ENCODE measurements at places on chromosomes 6 and 20.

DNA sequence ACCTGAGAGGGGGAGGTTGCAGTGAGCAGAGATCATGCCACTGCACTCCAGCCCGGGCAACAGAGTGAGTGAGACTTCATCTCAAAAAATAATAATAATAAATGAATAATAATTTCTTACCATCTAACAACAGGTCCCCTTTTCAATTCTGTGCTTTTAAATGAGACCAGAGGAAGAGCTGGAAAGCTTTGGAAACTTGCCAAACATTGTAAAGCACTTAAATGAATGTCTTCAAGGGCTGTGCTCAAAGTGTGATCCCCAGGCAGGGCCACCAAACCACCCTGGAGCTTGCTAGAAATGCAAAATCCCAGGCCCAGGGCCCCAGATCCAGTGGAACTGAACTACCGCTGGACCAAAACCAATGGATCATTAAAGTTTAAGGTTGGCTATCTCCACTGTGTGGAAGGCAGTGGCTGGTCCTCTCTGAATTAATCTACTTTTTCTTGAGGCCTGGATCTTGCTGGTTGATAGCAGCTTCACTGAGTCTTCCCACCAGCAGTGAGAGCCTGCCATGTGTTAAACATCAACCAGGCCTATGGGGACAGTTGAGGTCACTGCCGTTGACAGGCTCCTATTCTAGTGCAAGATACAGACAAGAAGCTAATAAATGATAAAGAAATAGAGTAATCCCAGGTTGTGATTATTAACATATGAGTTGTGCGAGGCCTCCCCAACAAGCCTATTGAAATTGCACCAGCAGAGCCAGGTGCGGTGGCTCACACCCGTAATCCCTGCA lies 23.7 kb upstream of the TFAP2C start:
- peaks cover 33% of the 10 kb centered on the region for H3K27me3 ChIP-seq
- H3K4me3 ChIP-seq: no peak overlapping the region
- H3K36me3 ChIP-seq: no peaks in the 10 kb centered on the region
- H3K27ac ChIP-seq: no peak overlapping the region
- H3K4me1 ChIP-seq: no peaks in the 10 kb centered on the region

GRCh38 chr6:109014606-109015005 lies 80.0 kb downstream of the SESN1 start:
- H3K4me1 ChIP-seq: no peaks in the 10 kb centered on the region
- H3K4me3 ChIP-seq: no peak overlapping the region
- no peaks in the 10 kb centered on the region for H3K36me3 ChIP-seq
- no peaks in the 10 kb centered on the region for H3K27me3 ChIP-seq
- no peak overlapping the region for H3K27ac ChIP-seq
- DNase-seq: no peak

- H3K4me1 ChIP-seq: no peaks in the 10 kb centered on the region
- no peaks in the 10 kb centered on the region for H3K27me3 ChIP-seq
- DNase-seq: no peak
Observed at GRCh38 chr6:144468709-144469108, 183.6 kb downstream of the UTRN start.

DNA sequence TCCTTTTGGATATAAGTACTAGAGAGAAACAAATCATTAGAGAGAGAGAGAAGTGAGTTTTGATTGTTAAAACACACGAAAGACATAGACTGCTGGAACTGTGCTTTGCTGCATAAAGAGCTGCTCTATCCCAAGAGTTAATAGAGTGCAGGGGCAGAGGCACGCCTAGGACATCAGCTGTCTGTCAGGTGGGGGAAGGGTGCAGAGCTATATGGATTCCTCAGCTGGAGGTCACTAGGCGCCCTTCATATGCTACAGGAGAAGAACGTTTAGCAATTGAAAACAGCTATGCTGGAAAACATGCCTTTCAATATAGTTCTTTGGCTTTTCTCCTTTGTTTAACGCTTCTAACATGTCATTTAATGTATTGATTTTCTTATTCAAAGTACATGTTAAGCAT lies 169.0 kb upstream of the MCHR2 start:
- no peak overlapping the region for H3K4me3 ChIP-seq
- no peaks in the 10 kb centered on the region for H3K36me3 ChIP-seq
- no peak for DNase-seq

GRCh38 chr6:16244869-16245451 lies 6.6 kb downstream of the GMPR start:
- no peak for DNase-seq
- H3K27me3 ChIP-seq: no peaks in the 10 kb centered on the region
- H3K4me1 ChIP-seq: no peaks in the 10 kb centered on the region
- no peak overlapping the region for H3K27ac ChIP-seq
- no peaks in the 10 kb centered on the region for H3K36me3 ChIP-seq
- no peak overlapping the region for H3K4me3 ChIP-seq

DNA sequence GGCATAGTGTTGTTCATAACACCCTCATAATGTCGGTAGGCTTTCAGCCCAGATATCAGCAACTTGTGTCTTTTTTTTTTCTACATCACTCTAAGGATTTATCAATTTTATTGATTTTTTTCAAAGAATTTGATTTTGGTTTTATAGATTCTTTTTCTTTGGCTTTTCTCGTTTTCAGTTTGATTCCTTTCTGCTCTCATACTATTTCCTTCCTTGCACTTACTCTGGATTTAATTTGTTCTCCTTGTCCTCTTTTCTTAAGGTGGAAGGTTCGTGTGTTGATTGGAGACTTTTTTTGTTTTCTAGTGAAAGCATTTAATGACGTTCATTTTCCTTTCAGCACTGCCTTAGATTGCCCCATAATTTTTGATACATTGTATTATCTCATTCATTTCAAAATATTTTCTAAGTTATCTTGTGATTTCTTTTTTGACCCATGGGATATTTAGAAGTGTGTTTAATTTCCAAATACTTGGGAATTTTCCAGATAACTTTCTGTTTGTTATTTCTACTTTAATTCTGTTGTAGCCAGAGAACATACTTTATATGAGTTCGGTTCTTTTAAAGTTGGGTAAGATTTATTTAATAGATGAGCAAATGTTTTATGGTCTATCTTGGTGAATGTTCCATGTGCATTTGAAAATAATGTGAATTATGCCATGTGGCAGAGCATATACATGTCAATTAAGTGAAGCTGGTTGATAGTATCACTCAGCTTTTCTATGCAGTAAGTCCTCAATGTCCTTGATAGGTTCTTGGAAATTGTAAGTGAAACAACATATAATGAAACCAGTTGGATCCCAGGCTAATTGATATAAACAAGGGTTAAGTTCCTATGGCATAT lies 62.8 kb downstream of the IRF4 start:
- DNase-seq: no peak
- H3K27ac ChIP-seq: no peak overlapping the region
- no peaks in the 10 kb centered on the region for H3K36me3 ChIP-seq
- H3K4me3 ChIP-seq: no peak overlapping the region
- H3K27me3 ChIP-seq: no peaks in the 10 kb centered on the region

DNA sequence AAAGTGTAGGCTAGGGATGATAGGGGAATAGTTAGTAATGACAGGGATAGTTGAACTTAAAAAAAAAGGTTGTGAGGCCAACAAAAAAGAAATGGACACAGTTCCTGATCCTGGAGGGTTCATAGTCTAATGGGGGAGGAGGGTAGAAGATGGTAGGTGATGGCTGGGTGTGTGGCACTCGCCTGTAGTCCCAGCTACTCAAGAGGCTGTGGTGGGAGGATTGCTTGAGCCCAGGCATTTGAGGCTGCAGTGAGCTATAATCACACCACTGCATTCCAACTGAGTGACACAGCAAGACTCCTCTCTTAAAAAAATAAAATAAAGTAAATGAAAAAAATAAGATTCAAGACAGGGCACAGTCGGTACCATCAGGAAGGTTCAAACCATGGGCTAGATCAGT lies 2.4 kb upstream of the MICB start:
- DNase-seq: no peak
- H3K27ac ChIP-seq: no peak overlapping the region
- no peaks in the 10 kb centered on the region for H3K27me3 ChIP-seq
- no peaks in the 10 kb centered on the region for H3K4me1 ChIP-seq
- H3K4me3 ChIP-seq: no peak overlapping the region

DNA sequence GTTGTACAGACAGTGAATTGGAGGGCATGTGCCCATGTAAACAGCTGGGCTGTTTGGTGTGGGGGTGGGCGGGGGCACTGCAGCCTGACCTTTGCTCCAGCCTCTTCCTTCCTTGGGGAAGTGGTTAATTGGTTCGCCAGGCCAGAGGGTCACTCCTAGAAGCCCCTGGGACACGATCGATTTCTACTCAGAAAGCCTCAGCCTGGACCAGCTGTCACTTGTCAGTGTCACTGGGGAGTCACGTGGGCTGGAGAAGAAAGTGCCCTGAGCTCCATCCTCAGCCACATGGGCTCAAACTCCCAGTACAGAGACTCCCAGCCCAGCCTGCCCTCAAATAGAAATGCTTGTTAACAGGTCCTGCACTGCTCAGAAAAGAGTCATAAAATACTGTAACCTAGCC lies 423.8 kb upstream of the SULF2 start:
- H3K36me3 ChIP-seq: no peaks in the 10 kb centered on the region
- H3K4me3 ChIP-seq: no peak overlapping the region
- H3K27me3 ChIP-seq: no peaks in the 10 kb centered on the region
- no peak overlapping the region for H3K27ac ChIP-seq

DNA sequence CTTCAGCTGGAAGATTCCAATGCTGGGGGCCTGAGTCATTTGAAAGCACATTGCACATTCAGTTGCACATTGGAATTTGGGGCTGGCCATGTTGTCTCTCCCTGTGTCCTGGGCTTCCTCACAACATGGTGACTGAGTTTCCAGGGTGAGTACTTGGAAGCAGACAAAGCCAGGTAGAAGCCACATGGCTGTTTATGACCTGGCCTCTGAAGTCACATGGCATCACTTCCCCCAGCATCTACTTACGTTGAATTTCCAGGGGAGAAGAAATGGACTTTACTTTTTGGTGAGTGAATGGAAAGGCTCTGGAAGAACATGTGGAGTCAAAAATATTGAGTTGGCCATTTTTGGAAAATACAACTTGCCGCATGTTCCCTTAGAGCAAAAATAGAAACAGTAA lies 155.5 kb downstream of the LINC00237 start:
- 0 out of 2 replicates have a peak, but pooled peaks cover 7% of the 10 kb centered on the region for H3K4me1 ChIP-seq
- no peaks in the 10 kb centered on the region for H3K27me3 ChIP-seq
- H3K27ac ChIP-seq: no peak overlapping the region
- no peak for DNase-seq
- H3K36me3 ChIP-seq: no peaks in the 10 kb centered on the region
- no peak overlapping the region for H3K4me3 ChIP-seq

- peak; percentile 13 for DNase-seq
- H3K4me3 ChIP-seq: no peak overlapping the region
- peaks cover 7% of the 10 kb centered on the region for H3K4me1 ChIP-seq
- H3K27ac ChIP-seq: no peak overlapping the region
- no peaks in the 10 kb centered on the region for H3K27me3 ChIP-seq
- H3K36me3 ChIP-seq: no peaks in the 10 kb centered on the region
Observed at GRCh38 chr6:81985191-81985590, 232.7 kb upstream of the TENT5A start.

DNA sequence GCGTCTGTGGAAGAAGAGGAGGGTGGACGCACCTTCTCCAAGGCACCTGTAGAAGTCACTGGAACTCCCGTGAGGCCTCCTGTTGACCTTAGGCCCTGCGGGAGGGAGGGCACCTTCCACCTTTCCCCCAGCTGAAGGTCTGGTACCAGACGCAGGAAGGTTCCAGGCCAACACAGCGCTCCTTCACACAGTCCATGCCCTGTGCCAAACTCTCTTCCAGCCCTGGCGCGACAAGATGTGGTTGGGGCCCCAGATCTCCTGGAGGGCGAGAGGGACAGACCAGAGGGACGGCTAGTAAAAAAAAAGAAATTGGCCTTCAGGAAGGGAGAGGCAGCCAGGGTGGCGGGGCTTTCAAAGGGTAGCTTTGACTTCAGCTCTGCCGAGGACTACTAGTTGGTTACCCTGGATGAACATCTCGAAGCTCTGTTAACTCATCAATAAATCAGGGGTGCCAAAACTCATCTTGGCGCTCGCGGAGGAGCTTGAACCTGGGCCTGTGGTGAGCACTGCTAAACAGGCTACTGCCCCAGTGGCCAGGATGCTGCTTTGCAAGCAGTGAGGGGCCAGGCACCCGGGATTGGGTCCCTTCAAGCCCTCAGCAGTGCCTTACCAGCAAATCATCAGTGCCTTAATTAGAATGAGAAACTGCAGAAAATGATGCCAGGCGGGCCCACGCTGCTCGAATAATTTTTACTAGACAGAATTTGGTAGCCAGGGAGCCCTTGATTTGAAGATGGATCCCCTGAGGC lies 14.9 kb downstream of the AARS2 start:
- peaks cover 23% of the 10 kb centered on the region for H3K36me3 ChIP-seq
- no peaks in the 10 kb centered on the region for H3K27me3 ChIP-seq
- no peak for DNase-seq
- no peak overlapping the region for H3K27ac ChIP-seq

- H3K36me3 ChIP-seq: no peaks in the 10 kb centered on the region
- peak; percentile 2 for DNase-seq
- no peak overlapping the region for H3K27ac ChIP-seq
- H3K27me3 ChIP-seq: no peaks in the 10 kb centered on the region
- H3K4me3 ChIP-seq: no peak overlapping the region
- H3K4me1 ChIP-seq: no peaks in the 10 kb centered on the region
Observed at GRCh38 chr20:44069203-44070011, 117.6 kb downstream of the JPH2 start.

DNA sequence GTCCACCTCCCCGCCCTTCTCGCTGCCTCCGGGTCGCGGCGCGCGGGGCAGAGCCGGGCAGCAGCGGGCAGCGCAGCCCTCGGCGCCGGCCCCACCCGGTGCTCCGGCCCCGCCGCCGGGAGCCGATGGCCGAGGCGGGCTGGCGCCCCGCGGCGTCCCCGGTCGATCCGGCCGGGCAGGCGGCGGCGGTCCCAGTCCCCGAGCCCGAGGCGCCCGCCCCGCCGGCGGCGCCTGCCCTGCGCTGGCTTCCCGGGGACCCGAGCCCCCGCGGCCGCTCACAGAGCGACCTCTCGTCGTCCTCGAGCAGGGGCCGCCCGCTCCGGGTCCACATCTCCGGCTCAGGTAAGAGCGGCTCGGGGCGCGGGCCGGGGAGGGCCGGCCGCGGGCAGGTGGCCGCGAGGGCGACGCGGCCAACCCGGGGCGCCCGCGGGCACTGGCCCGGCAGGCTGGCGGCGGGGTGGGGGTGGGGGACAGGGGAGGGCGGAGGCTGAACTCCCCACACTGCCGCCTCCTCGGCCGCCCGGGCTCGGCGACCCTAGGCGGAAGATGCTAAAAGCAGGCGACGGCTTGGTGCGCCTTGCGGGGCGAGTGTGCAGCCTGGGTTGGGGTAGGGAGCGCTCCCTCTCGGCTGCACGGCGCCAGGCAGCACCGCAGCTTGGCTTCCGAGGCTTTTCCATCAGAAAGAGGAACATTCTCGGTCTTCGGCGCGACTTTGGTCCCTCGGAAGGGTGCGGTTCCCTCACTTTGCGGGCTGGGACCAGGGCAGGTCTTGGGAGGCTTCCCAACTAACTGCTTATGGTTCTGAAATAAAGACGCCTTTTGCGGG lies 25.6 kb upstream of the FUCA2 start:
- H3K36me3 ChIP-seq: no peaks in the 10 kb centered on the region
- peak overlapping the region; percentile 62 for H3K4me3 ChIP-seq
- peak; percentile 61 for DNase-seq
- no peak overlapping the region for H3K27ac ChIP-seq

Measured in SJCRH30 (cell line).